ENCODE measurements at places on chromosomes 16 and 17.

GRCh38 chr16:69775563-69775962 lies 13.4 kb downstream of the WWP2 start:
- no peak for DNase-seq

GRCh38 chr16:89555265-89555664 lies 5.2 kb upstream of the RPL13 start:
- DNase-seq, result no peak

- no peak for DNase-seq
Observed at GRCh38 chr17:15917438-15918027, 27.4 kb upstream of the ADORA2B start.

DNA sequence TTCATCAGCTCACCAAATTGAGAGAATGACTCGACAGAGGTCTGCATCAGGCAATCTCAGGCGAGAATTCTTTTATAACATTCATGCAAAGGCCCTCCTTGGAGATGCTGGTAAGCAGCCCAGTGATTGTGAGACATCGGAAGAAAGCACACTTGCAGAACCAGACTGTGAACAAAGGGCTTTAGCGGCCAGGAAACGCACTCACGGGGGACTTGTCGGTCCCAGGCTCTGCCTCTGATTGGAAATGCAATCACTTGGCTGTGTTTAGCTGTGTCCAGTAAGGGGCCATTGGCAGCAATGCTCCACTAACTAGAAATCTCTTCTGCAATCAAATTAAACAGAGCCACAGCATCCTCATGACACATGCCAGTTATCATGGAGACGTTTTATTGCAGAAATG lies 226.7 kb upstream of the CDH13 start:
- DNase-seq, result no peak

DNA sequence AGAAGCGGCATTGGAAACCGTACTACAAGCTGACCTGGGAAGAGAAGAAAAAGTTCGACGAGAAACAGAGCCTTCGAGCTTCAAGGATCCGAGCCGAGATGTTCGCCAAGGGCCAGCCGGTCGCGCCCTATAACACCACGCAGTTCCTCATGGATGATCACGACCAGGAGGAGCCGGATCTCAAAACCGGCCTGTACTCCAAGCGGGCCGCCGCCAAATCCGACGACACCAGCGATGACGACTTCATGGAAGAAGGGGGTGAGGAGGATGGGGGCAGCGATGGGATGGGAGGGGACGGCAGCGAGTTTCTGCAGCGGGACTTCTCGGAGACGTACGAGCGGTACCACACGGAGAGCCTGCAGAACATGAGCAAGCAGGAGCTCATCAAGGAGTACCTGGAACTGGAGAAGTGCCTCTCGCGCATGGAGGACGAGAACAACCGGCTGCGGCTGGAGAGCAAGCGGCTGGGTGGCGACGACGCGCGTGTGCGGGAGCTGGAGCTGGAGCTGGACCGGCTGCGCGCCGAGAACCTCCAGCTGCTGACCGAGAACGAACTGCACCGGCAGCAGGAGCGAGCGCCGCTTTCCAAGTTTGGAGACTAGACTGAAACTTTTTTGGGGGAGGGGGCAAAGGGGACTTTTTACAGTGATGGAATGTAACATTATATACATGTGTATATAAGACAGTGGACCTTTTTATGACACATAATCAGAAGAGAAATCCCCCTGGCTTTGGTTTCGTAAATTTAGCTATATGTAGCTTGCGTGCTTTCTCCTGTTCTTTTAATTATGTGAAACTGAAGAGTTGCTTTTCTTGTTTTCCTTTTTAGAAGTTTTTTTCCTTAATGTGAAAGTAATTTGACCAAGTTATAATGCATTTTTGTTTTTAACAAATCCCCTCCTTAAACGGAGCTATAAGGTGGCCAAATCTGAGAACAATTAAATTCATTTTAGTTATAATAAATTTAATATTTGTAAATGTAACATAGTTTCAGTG lies 1.7 kb downstream of the HEXIM1 start:
- peak; percentile 48 for DNase-seq

DNA sequence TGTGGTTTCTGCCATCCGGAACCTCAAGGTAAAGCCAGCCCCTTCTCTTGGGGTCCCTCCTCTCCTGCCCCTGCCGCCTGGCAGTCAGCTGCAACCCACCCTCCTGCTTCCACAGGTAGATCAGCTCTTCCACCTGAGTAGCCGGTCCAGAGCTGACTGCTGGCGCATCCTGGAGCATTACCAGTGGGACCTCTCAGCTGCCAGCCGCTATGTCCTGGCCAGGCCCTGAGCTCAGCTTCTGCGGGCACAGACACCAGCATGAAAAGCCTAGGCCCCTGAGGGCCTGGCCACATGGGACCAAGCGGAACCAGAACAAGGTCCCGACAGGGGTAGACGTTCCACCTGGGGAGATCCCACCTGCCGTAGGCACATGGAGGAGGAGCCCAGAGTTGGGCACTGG lies 5.5 kb downstream of the PLSCR3 start:
- no peak for DNase-seq

- no peak for DNase-seq
Observed at GRCh38 chr17:34478244-34478643, 101.1 kb upstream of the TMEM132E start.

- DNase-seq, result no peak
Observed at GRCh38 chr17:83009414-83010205, 69.8 kb upstream of the METRNL start.

- DNase-seq, result no peak
Observed at GRCh38 chr16:49788572-49788971, 67.3 kb downstream of the ZNF423 start.

All from inflammatory macrophage (primary cell).